ENCODE measurements at places on chromosomes 3 and 15. TPM values are rescaled to one million over a fixed set of nuclear protein-coding genes. Genes with fewer than 3 reads are reported as not detected.

CRYGS gene
- 3.4 TPM for total RNA-seq

ABI3BP gene
- 31.6 TPM for total RNA-seq

EIF2A gene
- total RNA-seq: 92.4 TPM

PRTG gene
- 1.4 TPM for total RNA-seq

ANKDD1A gene
- 8.9 TPM for total RNA-seq

SKOR1 gene
- total RNA-seq: 0.35 TPM

PSTPIP1 gene
- not detected for total RNA-seq

CYP8B1 gene
- total RNA-seq: not detected

CHRFAM7A gene
- total RNA-seq: not detected

CFAP92 gene
- total RNA-seq: not detected

ALDH1A3 gene
- 5,398 TPM for total RNA-seq

CEMIP gene
- 3.1 TPM for total RNA-seq

SLC33A1 gene
- total RNA-seq: 32.9 TPM

Measured in PC-3 (cell line).